ENCODE measurements at places on chromosomes 2 and 18.

DNA sequence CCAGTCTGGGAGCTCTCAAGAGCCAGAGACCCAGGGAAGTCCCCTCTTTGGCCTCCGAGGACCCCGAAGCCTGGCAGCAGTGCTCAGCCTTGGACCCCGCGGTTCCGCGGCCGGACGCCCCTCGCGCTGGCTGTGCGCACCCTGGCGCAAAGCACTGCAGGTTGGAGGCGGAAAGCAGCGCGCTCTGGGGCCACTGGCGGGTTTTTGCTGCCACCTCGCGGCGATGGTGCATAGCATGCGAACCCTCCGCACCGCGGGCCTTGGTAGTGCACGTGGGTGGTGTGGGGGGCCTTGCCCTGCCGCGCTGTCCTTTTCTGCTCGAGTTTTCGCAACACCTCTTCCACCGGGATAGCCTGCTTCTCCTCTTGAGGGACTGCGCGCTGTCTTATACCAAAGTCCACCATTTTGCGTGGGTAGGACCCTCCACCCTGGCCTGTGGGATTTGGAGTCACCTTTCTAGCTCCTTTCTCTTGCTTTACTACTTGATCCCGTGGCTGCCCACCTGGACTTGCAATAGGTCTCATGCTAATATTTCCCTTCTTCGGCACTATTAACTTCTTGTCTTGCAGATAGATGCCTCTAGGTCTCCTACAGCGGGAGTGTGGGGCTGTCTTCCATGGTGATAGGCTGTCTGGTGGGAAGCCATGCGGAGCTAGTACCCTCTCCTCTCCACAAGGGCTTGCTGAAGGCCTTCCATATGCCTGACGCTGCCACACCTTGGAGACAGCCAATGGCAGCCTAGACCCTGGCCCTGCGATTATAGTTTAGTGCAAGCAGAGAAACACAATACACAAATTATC lies 14.3 kb downstream of the SIX3 start:
- no peak overlapping the region for H3K27ac ChIP-seq
- H3K27me3 ChIP-seq: peaks cover 83% of the 10 kb centered on the region
- peak overlapping the region; percentile 77 for H3K4me3 ChIP-seq
- peak; percentile 61 for DNase-seq

DNA sequence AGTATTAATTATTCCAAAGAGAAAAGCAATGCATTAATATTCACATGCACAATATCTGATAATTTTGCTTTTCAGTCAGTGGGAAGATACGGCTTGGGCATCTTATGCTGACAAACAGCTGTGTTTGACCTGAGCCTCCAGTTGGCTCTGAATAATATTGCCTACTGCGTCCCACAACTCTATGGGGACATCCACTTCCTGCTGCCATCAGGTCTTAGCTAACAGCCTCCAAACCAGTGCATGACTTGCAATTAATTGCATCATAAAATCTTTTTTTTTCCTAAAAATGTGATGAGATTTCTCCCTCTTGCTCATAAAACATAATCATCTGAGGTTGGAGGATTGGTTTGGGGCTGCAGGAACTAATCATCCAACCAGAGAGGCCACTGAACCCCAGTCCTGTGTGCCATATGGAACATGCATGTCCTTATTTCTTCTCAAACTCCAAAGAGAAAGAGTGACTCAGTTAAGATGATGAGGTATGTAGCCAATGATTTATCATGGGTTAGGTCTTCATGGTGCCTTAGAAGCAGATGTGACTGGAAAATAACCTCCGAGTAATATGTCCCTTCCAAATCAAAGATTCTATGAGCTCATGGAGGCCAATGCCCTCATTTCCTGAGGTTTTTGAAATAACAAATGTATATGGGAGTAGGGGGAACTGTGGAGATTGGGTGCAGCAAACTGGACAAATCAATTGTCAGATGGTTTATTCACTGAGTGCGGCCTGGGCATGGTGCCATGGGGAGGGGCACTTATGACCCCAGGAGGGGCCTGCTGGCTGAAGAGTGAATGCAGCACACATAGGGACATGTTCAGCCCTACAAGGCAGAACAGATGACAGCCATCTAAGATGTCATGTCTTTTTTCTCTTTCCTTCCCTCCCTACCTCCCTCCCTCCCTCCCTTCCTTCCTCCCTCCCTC lies 39.4 kb downstream of the EDAR start:
- DNase-seq: no peak
- H3K27me3 ChIP-seq: no peaks in the 10 kb centered on the region
- H3K4me1 ChIP-seq: no peaks in the 10 kb centered on the region
- no peak overlapping the region for H3K4me3 ChIP-seq
- no peaks in the 10 kb centered on the region for H3K36me3 ChIP-seq

DNA sequence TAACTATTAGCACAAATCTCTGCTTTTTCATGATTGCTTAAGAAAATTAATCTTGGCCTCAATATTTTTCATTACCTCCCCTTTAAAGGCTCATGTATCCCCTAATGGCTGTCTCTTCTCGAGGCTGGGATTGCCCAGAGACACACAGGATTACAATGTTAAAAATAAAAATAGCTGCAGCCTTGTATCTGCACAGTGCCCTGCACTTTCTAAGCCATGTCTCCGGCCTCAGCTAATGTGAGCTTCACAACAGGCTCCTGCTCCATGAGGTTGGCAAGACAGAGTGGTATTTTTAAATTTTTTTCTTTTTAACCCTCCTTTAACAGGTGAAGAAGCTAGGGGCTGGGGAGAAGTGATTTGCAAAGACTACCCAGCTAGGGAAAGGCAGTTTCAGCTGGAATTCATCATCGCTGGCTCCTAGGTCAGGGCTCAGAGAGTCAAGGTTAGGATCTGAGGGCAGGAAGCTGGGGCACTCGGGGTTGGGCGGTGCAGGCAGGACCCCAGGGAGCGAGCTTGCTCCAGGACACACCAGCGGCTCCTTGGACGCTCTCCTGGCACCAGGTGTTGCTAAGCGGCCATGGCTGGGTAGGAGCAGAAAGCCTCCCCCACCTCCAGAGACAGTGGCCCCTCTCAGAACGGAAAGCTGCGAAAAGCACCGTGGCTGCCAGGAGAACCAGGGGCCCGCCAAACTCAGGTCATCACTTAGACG lies 135.6 kb downstream of the SMAD2 start:
- no peak for DNase-seq
- no peak overlapping the region for H3K4me3 ChIP-seq
- H3K27me3 ChIP-seq: peaks cover 31% of the 10 kb centered on the region
- peaks cover 2% of the 10 kb centered on the region for H3K36me3 ChIP-seq
- H3K4me1 ChIP-seq: peaks cover 3% of the 10 kb centered on the region

DNA sequence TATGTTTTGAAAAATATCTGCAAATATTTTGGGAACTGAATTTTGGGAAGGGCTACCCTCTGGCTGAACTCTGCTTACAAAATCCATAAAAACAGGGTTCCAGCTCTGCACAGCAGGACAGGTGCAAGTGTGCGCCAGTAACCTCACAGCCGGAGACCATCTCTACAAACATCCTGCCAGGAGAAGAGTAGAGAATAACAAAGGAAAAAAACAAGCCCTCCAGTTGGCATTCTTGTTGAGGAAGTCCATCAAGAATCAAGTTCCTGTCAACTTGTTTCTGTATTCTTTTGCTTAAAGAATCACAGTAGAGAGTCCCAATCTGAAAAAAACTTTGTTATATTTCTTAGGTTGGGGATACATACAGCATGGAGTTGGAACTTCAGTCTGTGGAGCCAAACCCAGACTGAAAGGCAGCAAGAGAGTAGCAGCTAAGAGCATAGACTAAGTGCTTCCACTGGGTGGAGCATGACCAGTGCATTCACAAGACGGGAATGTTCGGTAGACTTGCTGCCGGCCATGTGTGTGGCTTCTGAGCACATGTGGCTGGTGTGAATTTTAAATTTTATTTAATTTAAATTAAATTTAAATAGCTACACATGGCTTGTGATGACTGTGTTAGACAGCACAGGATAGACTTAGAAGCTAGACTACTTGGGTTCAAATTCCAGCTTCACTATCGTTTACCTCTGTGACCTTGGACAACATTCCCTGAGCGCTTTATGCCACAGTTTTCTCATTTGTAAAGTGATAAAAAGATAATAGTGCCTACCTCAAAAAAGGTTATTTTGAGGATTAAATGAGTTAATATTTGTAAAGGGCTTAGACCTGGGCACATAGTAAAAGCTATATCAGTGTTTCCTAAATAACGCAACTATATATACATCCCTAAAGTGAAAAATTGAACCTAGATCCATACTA lies 41.9 kb downstream of the SPTBN1 start:
- H3K4me1 ChIP-seq: peaks cover 2% of the 10 kb centered on the region
- DNase-seq: no peak
- no peaks in the 10 kb centered on the region for H3K36me3 ChIP-seq
- H3K27ac ChIP-seq: no peak overlapping the region

DNA sequence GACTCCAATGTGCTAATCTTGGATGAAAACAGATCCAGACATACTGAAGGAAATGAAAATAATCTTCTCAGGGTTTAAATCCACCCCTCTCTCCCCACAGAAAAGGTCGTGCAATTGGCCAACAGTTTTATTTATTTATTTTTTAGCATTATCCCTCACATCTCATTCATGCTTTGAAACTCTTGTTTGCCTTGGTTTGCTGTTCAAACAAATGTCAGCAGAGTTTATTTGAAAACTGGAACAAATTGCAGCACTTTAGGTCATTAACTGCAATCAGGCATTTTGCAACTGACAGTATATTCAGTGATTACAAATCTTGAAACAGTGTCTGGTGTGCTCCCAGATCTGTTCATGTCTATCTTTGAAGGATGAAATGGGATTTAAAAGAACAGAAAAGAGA lies 220.6 kb downstream of the SLC4A10 start:
- no peaks in the 10 kb centered on the region for H3K36me3 ChIP-seq
- no peak for DNase-seq

DNA sequence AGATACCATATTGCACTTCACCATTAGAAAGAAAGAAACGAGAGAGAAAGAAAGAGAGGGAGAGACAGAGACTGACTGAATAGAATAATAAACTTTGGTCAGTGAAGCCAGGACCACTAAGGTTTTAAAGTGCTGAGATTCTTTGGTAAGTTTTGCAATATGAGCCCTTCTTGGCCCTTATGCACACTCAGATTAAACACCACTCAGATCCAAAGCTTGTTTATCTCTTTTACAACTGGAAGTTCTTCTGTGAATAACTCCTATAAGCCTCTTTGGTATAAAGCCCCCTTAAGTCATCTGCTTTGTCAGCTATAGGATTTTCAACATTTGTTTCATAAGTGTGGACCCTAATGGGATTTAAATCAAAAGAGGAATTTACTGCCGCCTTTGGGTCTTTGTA lies 40.8 kb downstream of the PID1 start:
- no peaks in the 10 kb centered on the region for H3K4me1 ChIP-seq
- DNase-seq: no peak
- no peak overlapping the region for H3K4me3 ChIP-seq
- no peaks in the 10 kb centered on the region for H3K36me3 ChIP-seq
- no peak overlapping the region for H3K27ac ChIP-seq

DNA sequence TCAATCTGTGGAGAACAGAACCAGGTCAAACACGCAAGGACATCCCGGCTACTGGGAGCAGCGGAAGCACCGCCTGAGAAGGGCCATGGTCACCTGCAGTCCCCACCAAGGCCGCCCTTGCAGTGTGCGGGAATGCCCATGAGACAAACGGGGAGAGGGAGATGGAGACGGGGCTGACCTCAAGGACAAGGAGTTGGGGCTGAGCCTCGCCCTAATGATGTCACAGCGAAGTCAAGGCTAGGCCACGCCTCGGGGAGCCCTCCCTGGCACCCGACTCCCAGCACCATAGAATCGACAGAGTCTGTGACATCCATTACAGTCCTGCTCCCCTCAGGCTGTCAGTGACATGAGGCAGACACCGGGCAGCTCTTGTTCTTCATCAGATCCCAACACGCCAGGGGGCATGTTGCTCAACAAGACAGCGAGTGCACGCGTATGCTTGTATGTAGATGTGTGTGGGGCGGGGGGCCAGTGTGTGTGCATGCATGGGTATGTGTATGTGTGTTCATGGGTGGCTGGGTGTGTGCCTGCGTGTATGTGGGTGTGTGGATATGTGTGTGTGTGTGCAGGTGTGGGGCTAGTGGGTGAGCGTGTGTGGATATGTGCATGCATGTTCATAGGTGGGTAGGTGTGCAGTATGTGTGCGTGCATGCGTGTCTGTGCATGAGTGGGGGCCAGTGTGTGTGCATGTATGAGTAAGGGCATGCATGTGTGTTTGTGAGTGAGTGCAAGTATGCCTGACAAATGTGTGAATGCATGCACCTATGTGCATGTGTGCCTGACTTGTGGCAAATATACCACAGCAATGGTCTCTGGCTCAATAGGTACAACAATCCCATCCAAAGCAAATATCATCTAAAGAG lies 57.0 kb downstream of the ANKMY1 start:
- DNase-seq: no peak
- no peak overlapping the region for H3K27ac ChIP-seq
- no peak overlapping the region for H3K4me3 ChIP-seq
- no peaks in the 10 kb centered on the region for H3K4me1 ChIP-seq
- H3K27me3 ChIP-seq: no peaks in the 10 kb centered on the region

GRCh38 chr2:224393157-224393872 lies 8.6 kb downstream of the FAM124B start:
- peaks cover 6% of the 10 kb centered on the region for H3K4me1 ChIP-seq
- H3K27ac ChIP-seq: no peak overlapping the region
- DNase-seq: no peak
- H3K36me3 ChIP-seq: no peaks in the 10 kb centered on the region
- H3K4me3 ChIP-seq: no peak overlapping the region
